ENCODE measurements at places on chromosomes 6 and 20. TPM values are rescaled to one million over a fixed set of nuclear protein-coding genes. Genes with fewer than 3 reads are reported as not detected.

The C20orf96 gene
- 37.0 TPM for polyA plus RNA-seq

The PNLDC1 gene
- 0.25 TPM for polyA plus RNA-seq

The COL12A1 gene
- polyA plus RNA-seq: 82.5 TPM

The ARMC2 gene
- 13.6 TPM for polyA plus RNA-seq

The KCNQ5 gene
- polyA plus RNA-seq: 0.37 TPM

The LHFPL5 gene
- not detected for polyA plus RNA-seq

The RNF144B gene
- 18.9 TPM for polyA plus RNA-seq

The COL21A1 gene
- 143 TPM for polyA plus RNA-seq

The DOK5 gene
- polyA plus RNA-seq: 10.7 TPM

The RHAG gene
- 1.6 TPM for polyA plus RNA-seq

The ZC2HC1B gene
- polyA plus RNA-seq: not detected

The C20orf173 gene
- polyA plus RNA-seq: not detected

- no peak for DNase-seq
Observed at GRCh38 chr6:20879526-20879925, 345.3 kb downstream of the CDKAL1 start.

DNA sequence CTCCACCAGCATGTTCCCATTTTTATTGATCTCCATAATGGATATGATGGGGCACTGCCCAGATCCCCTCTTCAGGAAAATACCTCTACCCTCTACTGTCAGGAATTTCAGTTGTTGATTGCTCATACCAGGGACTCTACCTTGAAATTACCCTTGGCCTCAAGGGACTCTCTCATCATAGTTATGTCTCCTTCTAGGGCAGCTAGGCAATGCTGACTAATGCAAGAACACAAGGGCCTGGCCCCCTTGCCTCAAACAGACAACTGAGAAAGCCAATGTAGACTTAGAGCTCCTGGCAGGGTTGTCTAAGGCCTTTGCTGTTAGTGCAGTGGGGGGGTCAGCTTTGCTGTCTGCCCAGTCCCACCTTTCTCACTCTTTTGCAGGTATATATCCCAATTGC is 493.1 kb downstream of the BTBD3 start:
- DNase-seq: no peak

- no peak for DNase-seq
Observed at GRCh38 chr6:144219056-144219685, 66.0 kb upstream of the UTRN start.

- peak; percentile 15 for DNase-seq
Observed at GRCh38 chr6:35562060-35562459, 49.4 kb upstream of the TULP1 start.

GRCh38 chr20:35837577-35838195 is 65.9 kb downstream of the PHF20 start:
- DNase-seq: peak; percentile 24

GRCh38 chr20:44646023-44646640 is 5.4 kb downstream of the ADA start:
- no peak for DNase-seq

- DNase-seq: no peak
Observed at GRCh38 chr20:33781133-33781532, 30.0 kb upstream of the CHMP4B start.

DNA sequence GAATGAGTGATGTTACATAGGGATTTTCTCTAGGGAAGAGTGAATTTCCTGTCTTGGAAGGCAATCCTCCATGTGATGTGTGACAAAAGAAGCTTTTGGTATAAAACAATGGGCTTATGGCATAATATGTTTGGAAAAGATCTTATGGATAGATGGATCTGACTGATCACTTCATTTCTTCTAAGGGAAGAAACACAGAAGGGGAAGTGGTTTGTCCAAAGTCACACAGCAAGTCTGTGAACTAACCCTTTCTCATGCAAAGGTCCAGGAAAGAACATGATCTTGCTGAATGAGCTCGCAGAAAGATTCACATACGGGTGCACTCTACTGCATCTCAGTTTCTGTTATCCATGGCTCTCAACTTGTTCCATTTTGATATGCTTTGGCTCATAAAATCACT is 575.9 kb upstream of the JAG1 start:
- DNase-seq: no peak

GRCh38 chr6:20403766-20404640 is 2.3 kb downstream of the E2F3 start:
- DNase-seq: peak; percentile 17

- DNase-seq: no peak
Observed at GRCh38 chr6:87741001-87741650, 39.1 kb upstream of the AKIRIN2 start.

- DNase-seq: no peak
Observed at GRCh38 chr6:75815756-75816155, 66.7 kb downstream of the MYO6 start.

GRCh38 chr6:35895560-35895959 is 25.3 kb downstream of the SRPK1 start:
- no peak for DNase-seq

DNA sequence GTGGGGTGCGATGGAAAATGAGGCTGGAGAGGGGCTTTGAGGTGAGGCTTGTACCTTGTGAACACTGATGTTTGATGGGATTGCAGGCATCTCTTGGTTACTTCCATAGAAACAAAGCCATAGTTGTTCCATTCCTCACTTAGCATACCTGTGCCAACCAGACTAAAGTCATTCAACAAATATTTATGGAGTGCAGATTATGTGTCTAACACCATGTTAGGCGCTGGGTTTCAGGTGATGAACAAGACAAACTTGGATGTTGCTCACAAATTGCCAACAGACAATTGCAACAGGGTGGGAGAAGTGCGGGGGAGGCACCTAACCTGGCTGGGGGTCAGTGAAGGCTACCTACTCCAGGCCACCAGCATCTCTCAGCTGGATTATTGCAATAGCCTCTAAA is 1.5 kb downstream of the TTPAL start:
- DNase-seq: no peak

- no peak for DNase-seq
Observed at GRCh38 chr20:56552911-56553629, 20.0 kb downstream of the FAM209B start.

- no peak for DNase-seq
Observed at GRCh38 chr6:137698636-137699030, 168.4 kb upstream of the TNFAIP3 start.

GRCh38 chr6:88804701-88805100 is 158.7 kb downstream of the RNGTT start:
- no peak for DNase-seq

DNA sequence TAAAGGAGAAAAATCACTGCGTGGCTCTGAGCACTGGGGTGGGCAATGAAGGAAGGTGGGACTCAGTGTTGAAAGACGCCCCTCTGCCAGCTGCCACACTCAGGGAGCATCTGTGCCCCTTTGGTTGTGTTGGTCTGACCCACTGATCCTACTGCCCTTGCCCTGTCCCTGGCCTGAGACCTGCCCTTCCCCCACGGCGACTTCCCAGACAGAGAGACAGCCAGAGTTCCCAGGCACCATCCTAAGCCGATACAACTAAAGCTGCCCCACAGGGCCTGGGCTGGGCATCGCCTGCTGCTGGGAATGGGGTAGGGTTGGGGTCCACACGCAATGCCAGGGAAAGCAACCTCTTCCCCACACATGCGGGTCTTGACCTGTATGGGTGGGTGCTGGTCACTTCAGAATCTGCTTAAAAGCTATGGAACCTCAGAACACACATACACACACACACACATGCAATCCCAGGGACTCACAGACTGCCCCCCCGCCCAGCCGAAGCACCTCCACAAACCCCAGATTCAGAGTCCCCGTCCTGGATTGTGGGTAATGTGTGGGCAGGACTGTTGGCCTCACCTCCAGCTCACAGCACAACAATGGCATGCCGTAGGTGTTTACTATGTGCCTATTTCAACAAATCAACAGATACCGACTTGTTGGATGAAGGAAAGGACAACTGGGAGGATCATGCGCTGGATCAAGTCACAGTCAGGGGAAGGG is 10.9 kb upstream of the SPDEF start:
- no peak for DNase-seq

DNA sequence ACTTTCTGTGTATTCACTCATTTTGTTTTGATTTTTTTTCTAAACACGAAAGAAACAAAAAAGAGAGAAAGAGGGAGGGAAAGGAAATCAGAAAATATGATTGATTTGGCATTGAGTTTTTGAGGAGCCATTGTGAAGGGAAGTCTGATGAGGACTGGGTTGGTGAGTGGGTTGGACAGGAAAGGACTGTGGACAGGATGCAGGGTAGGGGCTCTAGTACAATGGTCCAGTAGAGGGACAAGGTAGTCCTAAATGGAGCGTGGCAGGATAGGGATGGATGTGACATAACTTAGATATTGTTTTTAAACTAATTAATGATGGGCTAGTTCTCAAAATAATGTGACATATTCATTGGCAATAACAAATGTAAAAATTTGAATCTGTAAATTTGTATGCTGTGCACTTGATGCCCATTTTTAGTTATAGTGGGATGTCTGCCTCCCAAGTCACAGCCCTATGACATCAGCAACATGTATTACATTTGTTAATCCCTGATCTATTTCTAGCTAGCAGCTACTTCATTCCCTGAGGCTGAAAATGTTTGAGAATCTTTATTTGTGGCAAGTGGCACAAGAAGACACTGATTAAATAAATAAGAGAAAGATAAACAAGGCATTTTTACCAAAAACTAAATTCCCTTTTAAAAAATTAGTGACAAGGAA is 64.0 kb upstream of the ASF1A start:
- DNase-seq: no peak

GRCh38 chr6:113315165-113315564 is 542.0 kb upstream of the MARCKS start:
- DNase-seq: no peak

- DNase-seq: no peak
Observed at GRCh38 chr20:32089637-32090362, 19.7 kb upstream of the TM9SF4 start.

- no peak for DNase-seq
Observed at GRCh38 chr20:18988701-18989100, 175.1 kb downstream of the SCP2D1 start.

GRCh38 chr6:149229096-149229495 is 88.4 kb upstream of the TAB2 start:
- no peak for DNase-seq
